GM23338 (cell line): ENCODE measurements at places on chromosomes 5 and 9. TPM values are rescaled to one million over a fixed set of nuclear protein-coding genes. Genes with fewer than 3 reads are reported as not detected.

The SHISAL2B gene
- total RNA-seq = 3.9 and 12.3 TPM in 2 replicates

The ALDH1A1 gene
- 2.7 and 3.4 TPM in 2 replicates for total RNA-seq

The C9 gene
- total RNA-seq = 2.8 TPM in 1 of 2 replicates, not detected in the other

The FAM221B gene
- not detected in 2 replicates for total RNA-seq

The NAA35 gene
- 25.8 and 31.6 TPM in 2 replicates for total RNA-seq

The CD274 gene
- not detected in 2 replicates for total RNA-seq

The FOXD4L6 gene
- total RNA-seq = 0.21 TPM in 1 of 2 replicates, not detected in the other

The RNF183 gene
- not detected in 2 replicates for total RNA-seq

The PPIP5K2 gene
- 41.7 and 66.9 TPM in 2 replicates for total RNA-seq

The GLRA1 gene
- total RNA-seq = not detected in 2 replicates

The HEMGN gene
- not detected in 2 replicates for total RNA-seq

DNA sequence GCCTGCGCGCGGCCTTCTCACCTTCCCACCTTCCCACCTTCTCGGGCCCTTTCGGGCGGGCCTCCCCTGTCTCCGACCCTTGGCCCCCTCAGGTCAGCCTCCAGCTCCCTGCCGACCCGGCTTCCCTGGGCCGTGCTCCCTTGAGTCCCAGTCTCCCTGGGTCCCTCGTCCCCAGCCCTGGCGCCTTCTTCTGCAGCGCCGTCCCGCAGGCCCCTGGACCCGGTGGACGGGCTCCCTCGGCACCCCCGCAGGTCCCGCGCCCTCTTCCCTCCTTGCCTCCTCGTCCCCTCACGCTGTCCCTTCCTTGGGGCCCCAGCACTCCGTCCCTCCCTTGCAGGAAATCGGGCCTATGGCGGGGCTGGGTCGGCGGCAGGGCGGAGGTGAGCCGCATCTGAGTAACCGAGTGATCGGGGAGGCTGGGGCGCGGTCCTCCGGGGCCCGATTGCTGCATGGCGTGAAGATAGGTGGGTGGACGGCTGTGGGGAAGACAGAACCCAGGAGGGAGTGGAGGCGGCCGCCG lies 7.6 kb downstream of the ARPC5L start:
- H3K27ac ChIP-seq = 0 out of 2 replicates have a peak overlapping the region, but pooled peaks have one; percentile 32
- no peaks in the 10 kb centered on the region for H3K27me3 ChIP-seq
- H3K4me3 ChIP-seq = peak overlapping the region; percentile 99
- H3K4me1 ChIP-seq = peaks cover 33% of the 10 kb centered on the region
- no peaks in the 10 kb centered on the region; the same call in 1 of the 2 replicates for H3K36me3 ChIP-seq

DNA sequence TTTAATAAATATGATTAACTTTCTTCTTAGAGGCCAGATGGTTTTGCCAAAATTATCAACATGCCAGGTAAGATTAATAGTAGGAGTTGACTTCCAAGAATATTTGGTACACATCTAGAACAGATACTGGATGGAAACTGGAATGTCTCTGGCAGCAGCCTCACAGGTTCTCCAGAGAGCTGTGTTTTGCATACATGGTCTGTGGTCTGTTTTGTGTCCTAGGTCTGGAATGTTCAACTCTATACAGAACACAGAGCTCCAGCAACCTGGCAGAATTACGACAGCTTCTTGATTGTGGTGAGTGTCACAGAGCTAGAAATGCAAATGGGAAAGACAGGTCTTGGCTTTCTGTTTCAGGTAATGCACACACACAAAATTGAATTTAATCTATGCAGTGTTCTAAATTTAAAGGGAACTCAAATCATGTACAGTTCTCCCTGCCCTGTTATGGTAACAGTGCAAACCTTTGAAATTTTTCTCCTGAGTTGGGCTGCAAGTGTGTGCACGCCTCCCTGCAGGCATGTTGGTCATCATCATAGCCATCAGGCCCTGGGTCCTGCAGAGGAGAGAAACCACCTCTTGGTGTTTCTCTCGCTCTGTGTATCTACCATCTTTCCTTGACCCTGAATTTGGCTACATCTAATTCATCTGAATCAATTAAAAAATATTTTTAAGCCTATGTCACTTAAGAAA lies 58.3 kb downstream of the PIK3R1 start:
- H3K27ac ChIP-seq = no peak overlapping the region
- H3K4me3 ChIP-seq = no peak overlapping the region
- peaks cover 7% of the 10 kb centered on the region for H3K4me1 ChIP-seq
- no peaks in the 10 kb centered on the region for H3K27me3 ChIP-seq

DNA sequence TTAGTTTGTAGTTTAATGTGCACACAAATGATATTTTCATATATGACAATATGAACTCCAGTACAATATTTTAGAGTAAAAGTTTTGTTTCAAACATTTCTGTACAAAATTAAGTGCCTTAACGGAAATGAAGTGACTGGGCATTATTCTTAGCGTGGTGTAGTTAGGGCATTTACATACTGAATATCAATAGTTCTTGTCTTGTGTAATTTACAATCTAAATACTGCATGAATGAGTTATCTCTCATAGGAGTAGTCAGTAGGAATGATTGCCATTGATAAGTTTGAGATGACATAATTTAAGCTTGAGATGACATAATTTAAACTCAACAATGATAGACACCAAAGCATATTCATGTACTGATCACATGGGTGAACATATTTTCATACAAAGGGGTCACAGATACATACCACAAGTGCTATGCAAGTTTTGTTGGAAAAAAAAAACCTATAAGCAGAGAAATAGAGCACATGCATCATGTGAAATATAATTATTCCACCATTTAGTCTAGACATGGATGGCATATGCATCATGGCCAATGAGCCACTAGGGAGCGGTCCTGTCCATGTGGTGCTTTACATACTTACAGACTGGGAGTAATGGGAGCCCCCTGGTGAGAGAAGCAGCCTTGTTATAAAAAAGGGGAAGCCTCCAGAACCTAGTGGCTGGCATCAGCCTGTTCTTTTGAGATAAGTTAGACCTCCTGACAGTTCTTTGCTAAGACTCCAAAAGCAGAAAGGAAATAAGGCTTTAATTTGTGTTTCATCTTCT lies 1523.9 kb downstream of the MAT2B start:
- no peaks in the 10 kb centered on the region for H3K27me3 ChIP-seq
- H3K36me3 ChIP-seq = no peaks in the 10 kb centered on the region
- no peaks in the 10 kb centered on the region for H3K4me1 ChIP-seq
- no peak overlapping the region for H3K4me3 ChIP-seq

- no peak overlapping the region for H3K27ac ChIP-seq
- no peaks in the 10 kb centered on the region for H3K36me3 ChIP-seq
- DNase-seq = no peak
- no peaks in the 10 kb centered on the region for H3K4me1 ChIP-seq
Measured at GRCh38 chr9:134842321-134842720, 38.3 kb upstream of the FCN2 start.

GRCh38 chr9:77677397-77677796 lies 29.3 kb upstream of the GNA14 start:
- no peak overlapping the region for H3K4me3 ChIP-seq
- no peaks in the 10 kb centered on the region for H3K36me3 ChIP-seq

- no peaks in the 10 kb centered on the region for H3K4me1 ChIP-seq
- H3K36me3 ChIP-seq = no peaks in the 10 kb centered on the region
- no peak overlapping the region for H3K4me3 ChIP-seq
Measured at GRCh38 chr5:333945-334344, 12.4 kb downstream of the AHRR start.

GRCh38 chr5:40141418-40141817 lies 538.3 kb upstream of the PTGER4 start:
- peak; percentile 46 for DNase-seq
- H3K27me3 ChIP-seq = no peaks in the 10 kb centered on the region
- no peaks in the 10 kb centered on the region for H3K36me3 ChIP-seq

DNA sequence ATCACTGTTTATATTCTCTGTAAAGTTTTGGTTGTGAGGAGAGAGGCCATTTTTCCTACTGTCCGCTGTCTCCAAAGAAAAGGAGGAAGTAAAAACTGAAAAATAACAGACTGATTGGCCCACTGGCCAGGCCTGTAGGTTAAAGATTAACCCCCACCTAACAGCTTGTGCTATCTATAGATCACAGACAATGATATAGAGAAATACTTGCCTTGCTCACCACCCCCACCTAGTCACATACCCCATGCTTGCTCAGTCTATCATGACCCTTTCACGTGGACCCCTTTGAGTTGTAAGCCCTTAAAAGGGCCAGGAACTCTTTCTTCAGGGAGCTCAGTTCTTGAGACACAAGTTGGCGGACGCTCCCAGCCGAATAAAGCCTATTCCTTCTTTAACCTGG lies 357.4 kb downstream of the PRDM9 start:
- peak; percentile 1 for DNase-seq
- H3K36me3 ChIP-seq = no peaks in the 10 kb centered on the region
- H3K4me3 ChIP-seq = no peak overlapping the region
- H3K27ac ChIP-seq = no peak overlapping the region
- H3K4me1 ChIP-seq = no peaks in the 10 kb centered on the region
- H3K27me3 ChIP-seq = no peaks in the 10 kb centered on the region

- no peak for DNase-seq
- no peaks in the 10 kb centered on the region for H3K27me3 ChIP-seq
- H3K36me3 ChIP-seq = no peaks in the 10 kb centered on the region
- H3K4me1 ChIP-seq = no peaks in the 10 kb centered on the region
- no peak overlapping the region for H3K4me3 ChIP-seq
- H3K27ac ChIP-seq = no peak overlapping the region
Measured at GRCh38 chr9:135533113-135533512, 11.9 kb downstream of the LCN1 start.

- H3K36me3 ChIP-seq = peaks cover 8% of the 10 kb centered on the region; the same call in 1 of the 2 replicates
- no peak overlapping the region for H3K4me3 ChIP-seq
- no peak for DNase-seq
Measured at GRCh38 chr5:124395926-124396325, 350.5 kb downstream of the ZNF608 start.

DNA sequence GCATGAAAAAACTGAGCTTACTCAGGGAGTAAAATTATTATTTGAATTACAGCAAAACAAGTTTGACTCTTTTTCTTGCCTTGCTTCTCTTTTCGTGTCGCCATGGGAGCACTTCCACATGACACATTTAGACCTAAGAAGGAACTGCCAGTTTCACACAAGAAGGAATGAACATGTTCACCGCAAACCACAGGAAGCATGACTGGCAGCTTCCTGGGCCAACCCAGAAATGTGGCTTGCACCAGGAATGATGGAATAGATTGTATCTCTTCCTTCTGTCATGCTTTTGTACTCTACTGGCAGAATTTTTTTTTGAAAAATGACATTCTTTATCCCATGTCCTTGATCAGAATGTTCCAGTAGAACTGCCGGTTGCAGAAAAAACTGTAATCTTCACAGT lies 32.9 kb upstream of the MAN2A1 start:
- H3K27ac ChIP-seq = no peak overlapping the region
- H3K4me1 ChIP-seq = no peaks in the 10 kb centered on the region
- H3K27me3 ChIP-seq = no peaks in the 10 kb centered on the region
- H3K36me3 ChIP-seq = no peaks in the 10 kb centered on the region
- DNase-seq = no peak

GRCh38 chr5:93954421-93955069 lies 213.1 kb upstream of the POU5F2 start:
- no peak overlapping the region for H3K4me3 ChIP-seq
- H3K36me3 ChIP-seq = no peaks in the 10 kb centered on the region
- DNase-seq = peak; percentile 45
- H3K27ac ChIP-seq = no peak overlapping the region

DNA sequence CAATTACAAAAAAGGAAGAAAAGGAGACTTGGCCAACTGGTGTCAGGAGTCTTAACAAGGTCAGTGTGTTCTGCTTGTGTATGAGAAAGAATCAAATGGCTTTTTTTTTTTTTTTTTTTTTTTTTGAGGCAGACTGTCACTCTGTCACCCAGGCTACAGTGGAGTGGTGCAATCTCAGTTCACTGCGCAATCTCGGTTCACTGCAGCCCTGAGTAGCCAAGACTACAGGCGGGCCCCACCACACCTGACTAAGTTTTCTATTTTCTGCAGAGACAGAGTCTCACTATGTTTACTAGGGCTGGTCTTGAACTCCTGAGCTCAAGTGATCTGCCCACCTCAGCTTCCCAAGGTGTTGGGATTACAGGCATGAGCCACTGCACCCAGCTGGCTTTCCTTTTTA lies 3.1 kb upstream of the IL7R start:
- no peaks in the 10 kb centered on the region for H3K27me3 ChIP-seq
- H3K27ac ChIP-seq = no peak overlapping the region
- H3K4me3 ChIP-seq = no peak overlapping the region
- peaks cover 16% of the 10 kb centered on the region for H3K4me1 ChIP-seq
